Pons (tissue), 1 donor: ENCODE measurements at places on chromosomes 7 and 10.

DNA sequence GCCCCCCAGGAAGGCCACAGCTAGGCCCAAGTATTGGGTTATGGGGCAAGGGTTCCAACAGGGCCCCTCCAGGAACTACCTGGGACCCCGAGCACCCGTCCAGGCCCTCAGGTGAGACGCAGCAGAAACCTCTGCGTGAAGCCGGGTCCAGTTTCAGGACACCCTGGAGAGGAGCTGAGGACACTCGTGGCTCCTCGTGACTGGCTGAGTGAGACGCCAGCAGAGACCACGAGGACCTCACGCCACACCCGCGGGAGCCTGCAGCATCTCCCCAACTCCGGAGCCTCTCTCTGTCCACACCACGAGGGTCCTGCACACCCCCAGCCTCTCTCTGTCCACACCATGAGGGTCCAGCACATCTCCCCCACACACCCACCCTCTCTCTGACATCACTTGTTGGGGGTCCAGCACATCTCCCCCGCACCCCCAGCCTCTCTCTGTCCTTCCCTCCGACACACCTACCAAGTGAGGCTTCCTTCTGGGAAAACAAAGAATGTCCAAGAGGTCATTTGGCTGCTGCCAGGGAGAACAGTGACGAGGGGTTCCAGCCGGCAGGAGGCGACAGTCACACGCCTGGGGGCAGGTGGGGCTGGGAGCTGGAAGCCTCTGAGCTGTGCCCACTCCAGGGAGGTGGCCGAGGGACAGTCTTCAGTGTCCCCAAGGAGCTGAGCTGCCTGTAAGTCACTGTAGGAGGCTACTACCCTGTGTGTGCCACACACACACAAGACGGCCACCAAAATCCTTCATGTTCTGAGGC, 46.1 kb upstream of the PPP2R2D start:
- no peak for DNase-seq

DNA sequence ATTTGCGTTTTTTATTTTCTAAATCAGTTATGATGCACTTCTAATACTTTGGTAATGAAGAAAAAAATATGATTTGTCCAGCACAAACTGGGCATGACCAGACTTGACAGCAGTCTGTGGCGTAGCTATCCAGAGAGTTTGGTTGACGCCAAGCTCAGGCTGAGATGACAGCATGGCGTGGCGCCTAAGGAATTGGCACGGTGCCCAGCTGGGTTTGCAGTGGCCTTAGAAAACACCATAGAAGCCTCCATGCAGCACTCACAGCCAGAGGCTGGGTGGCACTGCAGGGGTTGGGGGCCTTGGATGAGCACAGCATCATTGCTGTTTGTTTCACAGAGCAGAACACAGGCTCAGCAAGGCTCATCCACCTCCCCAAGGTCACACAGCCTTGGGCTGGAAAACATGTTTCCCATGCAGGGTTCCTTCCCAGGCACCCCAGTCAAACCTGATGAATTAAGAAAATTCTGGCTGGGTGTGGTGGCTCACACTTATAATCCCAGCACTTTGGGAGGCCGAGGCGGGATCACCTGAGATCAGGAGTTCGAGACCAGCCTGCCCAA, 88.9 kb downstream of the GTF2IRD1 start:
- peak; percentile 53 for DNase-seq

- no peak for DNase-seq
These were observed 7.8 kb upstream of the ABHD11 start for GRCh38 chr7:73746378-73746777.

DNA sequence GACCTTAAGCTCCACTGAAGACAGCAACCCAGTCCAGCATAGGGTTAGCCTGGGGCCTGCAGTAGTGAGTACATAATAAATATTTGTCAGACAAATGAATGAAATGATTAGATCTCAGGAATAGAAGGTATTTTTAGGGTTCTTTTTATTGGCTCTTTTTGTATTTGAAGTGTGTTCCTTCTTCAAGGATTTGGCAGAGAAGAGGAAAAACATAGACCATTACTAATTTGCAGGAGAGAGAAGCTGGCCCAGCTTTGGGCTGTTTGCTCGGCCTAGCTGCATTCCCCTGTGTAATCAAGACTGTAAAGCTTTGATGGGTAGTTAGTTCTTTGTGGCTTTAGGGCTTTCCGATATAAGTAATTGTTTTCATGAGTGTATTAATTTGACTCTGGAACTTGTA, 64.2 kb downstream of the CNNM2 start:
- no peak for DNase-seq

DNA sequence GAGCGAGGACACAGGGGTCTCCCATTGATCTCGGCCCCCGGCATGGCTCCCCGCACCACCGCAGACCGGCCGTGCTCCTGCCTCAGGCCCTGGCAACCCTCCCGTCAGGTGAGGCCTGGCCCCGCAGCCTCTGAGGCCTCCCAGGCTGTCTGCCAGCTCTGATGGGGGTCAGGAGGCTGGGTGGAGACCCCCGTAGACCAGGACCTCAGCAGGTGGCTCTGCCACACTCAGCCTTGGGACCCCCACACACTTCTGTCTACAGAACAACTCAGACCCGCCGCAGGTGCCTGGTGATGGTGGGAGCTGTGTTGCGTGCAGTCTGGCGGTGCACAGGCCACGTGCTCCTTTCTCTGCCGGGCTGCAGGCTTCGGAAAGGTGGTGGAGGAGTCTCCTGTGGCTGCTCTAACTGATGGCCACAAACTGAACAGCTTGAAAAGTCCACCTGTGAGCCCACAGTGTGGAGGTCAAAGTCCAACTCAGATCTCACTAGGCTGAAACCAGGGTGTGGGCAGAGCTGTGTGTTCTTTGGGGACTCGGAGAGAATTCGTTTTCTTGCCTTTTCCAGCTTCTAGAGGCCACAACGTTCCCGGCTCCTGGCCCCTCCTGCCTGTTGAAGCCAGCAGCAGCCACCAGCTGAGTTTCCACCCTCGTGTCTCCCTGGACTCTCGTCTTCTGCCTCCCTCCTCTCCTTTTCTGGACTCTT, 62.5 kb downstream of the PWWP2B start:
- DNase-seq = no peak
